ENCODE measurements at places on chromosomes 16 and 17.
A peak's percentile ranks its signal among the peaks of the same experiment; 100 is the strongest.

DNA sequence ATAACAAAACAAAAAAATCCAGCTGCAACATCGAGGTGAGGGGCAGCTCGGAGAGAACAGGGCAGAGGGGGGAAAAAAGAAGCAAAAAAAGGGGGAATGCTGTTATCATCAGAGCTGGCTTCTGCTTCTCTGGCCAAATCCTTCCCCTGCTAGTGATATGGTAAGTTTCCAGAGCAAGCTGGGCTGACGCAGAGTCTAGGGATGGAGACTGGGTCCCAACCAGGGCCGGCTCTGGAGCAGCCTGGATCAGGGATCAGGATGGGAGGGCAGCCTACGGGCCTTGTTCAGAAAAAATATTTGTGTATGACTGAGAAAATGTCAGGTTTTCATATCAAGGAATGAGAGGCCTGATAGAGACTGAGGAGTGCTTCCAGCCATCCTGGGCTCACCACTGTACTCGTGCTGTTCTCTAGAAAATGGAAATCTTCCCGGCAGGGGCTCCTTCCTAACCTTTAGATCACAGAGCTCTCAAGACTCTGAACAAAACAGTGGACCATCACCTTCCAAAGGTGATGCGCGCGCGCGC is 726 bp upstream of the C1QTNF1 start:
- DNase-seq = no peak

GRCh38 chr16:27564224-27564623 is 14.3 kb downstream of the KATNIP start:
- no peak for DNase-seq

DNA sequence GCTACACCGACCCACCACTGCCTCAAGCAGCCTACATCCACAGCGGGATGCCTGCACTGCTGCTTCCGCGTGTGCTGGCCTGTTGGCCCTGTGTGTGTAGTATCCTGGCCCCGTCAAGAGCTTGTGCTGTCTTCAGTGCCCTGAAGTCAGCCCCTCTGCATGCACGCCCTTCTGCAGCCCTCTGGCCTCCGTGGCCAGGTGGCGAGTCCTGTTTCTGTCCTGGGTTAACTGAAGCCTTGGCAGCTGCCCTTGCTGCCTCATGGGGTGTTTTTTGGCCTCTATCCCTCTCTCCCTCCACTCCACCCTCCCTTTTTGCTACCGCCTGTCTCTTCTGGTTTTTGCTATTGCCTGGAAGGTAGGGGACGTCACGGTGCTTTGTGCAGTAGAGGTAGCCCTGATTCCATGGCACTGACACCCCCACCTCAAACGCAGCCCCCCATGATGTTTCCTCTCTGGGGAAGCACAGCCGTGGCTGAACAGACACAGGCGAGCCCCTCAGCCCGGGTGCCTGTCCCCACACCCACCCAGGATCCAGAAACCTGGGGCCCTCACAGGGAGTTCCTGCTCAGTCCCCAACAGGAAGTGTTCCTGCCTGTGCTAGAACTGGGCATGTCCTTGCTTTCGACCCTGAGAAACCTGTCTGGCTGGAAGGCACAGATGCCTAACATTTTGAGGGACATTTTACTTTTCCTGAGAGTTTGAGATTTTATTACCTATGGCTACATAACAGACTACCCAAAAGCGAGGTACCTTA is 18.8 kb upstream of the AMZ2 start:
- no peak for DNase-seq

GRCh38 chr16:89484923-89485679 is 5.3 kb downstream of the ANKRD11 start:
- no peak for DNase-seq

DNA sequence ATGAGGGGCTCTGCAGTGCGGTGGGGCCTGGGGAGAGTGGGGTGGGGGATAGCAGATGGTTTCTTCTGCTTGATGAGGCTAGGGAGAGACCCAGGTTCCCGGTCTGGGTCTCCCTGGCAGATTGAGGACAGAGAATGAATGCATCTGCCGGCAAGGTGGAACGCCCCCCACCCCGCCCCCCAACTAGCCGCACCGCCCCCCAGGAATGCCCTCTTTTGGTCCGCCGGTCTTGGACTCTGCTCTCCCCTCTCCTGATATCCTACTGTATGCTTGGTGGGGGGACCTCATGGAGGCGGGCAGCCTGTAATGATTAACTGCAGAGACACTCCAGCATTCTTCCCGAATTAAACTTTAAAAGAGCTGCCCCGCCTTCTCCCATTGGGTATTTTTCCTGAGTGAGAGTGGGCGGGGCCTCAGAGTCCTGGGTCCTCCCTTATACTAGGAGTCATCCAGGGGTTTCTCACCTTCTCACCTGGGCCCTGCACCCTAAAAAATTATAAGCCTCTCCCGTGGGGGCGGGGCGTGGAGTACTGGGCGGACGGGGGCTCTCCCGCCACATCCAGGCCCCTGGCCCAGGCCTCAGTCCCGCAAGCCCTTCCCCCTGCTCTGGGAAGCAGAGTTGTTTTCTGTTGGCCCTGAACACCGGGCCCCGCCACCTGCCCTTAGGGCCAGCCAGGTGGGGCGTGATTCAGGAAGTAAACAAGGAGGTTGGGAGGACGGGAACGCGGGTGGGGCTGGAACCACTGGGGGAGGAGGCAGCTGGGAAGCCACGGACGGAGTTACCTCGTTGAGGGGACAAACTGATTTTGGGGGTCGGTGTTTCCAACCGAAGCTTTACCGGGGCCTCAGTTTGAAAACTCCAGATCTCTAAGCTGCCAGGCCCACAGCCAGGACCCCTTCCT is 1.5 kb downstream of the GRB7 start:
- DNase-seq = peak; percentile 27

- DNase-seq = no peak
These were observed 21.5 kb downstream of the LPCAT2 start for GRCh38 chr16:55530316-55530856.

- no peak for DNase-seq
These were observed 5.6 kb upstream of the HSBP1 start for GRCh38 chr16:83802135-83802534.

GRCh38 chr16:52729731-52730130 is 182.8 kb upstream of the TOX3 start:
- no peak for DNase-seq

Measured in NCI-H2081 treated with DMSO at 0.1 percent for 48 hours (cell line).